ENCODE measurements at places on chromosomes 2 and 18.

GRCh38 chr2:70385966-70386595, 84.2 kb upstream of the FAM136A start:
- DNase-seq: peak; percentile 50

GRCh38 chr2:214737188-214737587, 72.3 kb downstream of the BARD1 start:
- no peak for DNase-seq

DNA sequence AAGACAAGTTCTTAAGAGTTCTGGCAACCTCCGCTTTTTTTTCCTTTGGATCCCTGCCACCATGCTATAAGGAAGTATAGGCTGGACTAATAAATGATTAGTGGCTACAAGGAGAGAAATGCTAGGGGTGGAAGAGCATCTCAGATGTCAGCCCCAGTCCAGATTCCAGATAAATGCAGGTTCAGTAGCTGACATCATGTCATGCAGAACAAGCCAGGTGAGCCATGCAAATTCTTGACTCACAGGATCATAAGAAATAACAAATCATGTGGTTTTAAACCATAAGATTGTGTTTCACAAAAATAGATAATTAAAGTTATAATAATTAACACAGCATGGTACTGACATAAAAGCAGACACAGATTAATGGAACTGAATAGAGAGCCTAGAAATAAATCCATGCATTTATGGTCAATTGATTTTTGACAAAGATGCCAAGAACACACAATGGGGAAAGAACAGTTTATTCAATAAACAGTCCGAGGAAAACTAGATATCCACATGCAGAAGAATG, 152.9 kb upstream of the SESTD1 start:
- DNase-seq: no peak

GRCh38 chr2:9965119-9965822, 13.8 kb downstream of the GRHL1 start:
- DNase-seq: no peak

- DNase-seq: no peak
These were observed 108.5 kb upstream of the COL3A1 start for GRCh38 chr2:188865681-188866080.

DNA sequence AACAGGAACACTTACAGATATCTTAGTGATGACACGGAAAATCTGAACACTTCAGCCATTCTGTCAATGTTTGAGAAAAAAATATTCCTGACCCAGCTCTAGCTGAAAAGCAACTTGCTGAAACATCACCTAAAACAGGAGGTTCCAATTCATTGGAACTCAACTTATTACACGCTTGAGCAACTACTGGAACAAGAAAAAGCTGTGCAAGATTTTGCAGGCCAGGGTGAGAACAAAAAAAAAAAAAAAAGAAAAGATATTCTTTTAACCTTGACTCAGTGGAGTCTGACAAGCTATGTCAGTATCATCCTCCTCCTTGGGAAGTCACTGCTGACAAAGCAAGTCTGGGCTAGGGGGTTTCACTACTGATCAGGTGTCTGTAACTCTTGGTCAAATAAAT, 351.0 kb downstream of the SS18 start:
- DNase-seq: no peak

GRCh38 chr2:44247924-44248323, 27.4 kb upstream of the SLC3A1 start:
- no peak for DNase-seq

DNA sequence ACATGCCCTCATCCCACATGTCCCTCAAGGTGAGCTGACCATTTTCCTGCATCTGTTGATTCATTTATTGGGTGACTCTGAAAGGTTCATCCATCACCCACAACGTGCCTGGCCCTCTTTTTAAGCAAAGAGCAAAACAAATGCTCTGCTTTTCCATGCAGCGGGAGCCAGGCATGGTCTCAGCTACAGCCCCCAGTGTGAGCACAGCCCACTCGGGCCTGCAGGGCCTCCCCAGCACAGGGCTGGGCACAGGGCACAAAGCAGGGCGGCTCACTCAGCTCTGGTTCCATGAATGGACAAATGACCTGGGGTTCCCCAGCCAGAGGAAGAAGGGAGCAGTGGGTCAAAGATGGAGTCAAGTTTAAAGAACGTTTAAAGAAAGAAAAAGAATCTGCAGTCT, 24.1 kb upstream of the OTOS start:
- no peak for DNase-seq

DNA sequence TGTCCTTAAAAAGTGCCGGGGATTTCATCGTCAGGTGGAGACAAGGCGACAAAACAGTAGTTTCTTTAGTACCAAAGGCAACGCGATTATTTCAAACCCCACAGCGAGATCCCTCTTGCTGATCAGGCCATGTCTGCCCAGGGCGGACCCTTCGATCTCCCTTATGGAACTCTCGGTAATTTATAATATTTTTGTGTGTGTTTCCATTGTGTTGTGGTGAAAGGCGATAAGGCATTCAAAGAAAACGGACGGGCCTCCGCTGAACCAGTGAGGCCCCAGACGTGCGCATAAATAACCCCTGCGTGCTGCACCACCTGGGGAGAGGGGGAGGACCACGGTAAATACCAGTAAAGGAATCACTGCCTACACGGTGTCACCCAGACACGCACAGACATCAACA, 1.4 kb upstream of the GAD1 start:
- DNase-seq: no peak

GRCh38 chr2:105867587-105867986, 122.9 kb downstream of the NCK2 start:
- peak; percentile 39 for DNase-seq

DNA sequence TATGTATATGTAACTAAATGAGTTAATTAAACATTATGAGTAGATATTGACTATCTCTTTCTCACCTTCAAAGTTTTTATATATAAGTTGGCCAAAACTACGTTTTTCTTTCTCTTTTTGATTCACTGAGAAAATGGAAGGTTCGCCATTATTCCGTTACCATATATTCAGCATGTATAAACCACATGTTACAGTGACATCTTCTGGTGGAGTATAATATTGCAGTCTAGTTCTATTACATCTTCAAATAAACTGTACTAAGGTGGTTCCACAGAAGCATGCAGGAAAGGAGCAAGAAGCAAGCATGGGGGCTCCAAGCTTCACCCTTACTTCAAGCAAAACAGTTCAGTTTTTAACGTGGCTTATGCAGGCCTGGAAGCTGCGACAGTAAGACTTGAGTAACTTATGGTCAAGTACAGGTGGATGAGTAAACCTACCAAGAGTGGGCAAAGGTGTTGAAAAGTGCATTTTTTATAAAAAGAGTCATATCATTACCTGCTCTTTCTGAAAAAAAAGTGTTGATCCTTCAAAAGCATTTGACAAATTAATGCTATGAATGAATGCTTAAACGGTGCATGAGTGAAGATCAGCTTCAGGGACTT, 129.8 kb upstream of the RAB6C start:
- peak; percentile 86 for DNase-seq

DNA sequence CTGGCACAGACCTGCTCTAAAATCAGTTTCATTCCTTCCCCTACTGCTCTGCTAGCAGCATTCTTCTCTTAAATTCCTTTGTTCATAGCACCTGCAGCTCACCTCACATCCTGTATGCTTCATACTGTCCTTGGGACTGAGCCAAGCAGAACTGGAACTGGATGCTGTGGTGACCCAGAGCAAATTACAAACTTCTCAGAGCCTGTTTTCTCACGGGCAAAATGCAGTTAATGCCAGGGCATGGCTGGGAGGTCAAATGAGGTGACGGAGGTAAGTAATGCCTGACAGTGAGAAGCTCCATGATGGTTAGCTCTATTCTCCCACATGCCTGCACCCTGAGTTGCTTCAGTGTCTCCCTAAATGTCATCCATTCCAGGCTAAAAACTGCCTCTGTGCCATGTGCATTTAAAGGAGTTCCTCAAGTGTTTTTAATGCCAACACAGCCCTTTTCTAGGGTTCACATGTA, 29.7 kb downstream of the C2orf42 start:
- no peak for DNase-seq

GRCh38 chr2:159891917-159892730, 94.1 kb upstream of the CD302 start:
- DNase-seq: peak; percentile 88

DNA sequence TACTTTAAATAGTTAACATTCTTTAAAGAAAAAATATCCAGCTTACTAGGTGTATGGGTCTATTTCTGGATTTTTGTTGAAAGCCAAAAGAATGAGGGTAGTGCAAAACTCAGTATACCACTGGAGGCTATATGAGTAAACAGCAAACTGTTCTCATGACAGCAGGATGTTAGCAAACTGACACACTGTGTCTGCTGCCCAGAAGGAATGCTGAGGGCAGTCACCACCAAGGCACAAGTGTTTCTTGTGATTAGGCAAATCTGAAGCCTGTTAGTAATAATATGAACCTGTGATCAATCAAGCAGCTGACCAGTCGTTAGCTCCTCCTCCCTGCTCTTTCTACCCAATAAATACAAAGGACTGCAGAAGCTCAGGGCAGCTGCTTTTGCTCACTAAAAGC, 50.5 kb upstream of the SULT1C3 start:
- DNase-seq: peak; percentile 16

- peak; percentile 84 for DNase-seq
These were observed 58.2 kb upstream of the ST6GAL2 start for GRCh38 chr2:106944215-106944614.

DNA sequence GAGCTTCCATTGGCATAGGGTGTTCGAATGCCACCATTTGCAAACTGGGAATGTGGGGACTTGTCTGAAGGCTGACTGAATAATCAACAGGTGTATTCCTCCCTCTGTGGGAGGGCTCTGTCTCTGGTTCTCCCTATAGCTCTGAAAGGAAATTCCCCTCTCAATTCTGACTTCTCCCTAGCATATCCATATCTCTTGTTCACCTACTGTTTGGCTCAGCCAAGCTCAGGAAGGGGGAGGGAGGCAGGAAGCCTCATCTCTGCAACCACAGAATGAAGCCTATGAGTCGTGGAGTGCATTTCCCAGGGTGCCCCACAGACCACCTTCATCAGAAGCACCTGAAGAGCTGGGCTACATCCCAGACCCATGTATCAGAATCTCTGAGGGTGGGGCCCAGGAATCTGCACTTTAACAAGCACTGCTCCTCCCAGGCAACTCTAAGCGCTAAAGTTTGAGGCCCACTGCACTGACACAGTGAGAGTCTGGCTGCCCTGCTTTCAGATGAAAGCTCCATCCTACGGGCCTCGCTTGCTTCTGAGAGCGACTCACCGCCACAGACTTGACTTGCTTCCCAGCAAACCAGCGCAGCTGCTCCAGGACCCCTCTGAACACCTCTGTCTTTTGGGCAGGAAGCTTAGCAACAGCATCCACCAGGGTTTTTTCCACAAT, 32.0 kb downstream of the XDH start:
- peak; percentile 64 for DNase-seq

DNA sequence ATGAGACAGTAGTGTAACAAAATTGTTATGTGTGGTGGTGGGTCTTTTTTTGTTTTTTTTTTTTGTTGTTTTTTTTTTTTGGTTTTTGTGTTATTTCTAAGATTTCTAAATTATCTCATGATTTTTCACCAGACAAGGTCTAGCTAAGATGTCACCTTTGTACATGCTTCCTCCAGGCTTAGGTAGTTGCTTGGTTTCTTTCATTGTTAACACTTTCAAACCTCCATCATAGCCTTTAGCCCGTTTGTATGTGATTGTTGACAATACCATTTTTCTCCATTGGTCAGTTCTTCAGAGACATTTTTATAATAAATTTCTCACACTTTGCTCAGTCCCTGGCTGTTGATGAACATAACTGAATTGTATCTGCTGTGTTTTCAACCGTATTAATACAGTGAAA, 2.2 kb downstream of the RELCH start:
- no peak for DNase-seq

- no peak for DNase-seq
These were observed 65.8 kb downstream of the SGPP2 start for GRCh38 chr2:222490131-222490530.

DNA sequence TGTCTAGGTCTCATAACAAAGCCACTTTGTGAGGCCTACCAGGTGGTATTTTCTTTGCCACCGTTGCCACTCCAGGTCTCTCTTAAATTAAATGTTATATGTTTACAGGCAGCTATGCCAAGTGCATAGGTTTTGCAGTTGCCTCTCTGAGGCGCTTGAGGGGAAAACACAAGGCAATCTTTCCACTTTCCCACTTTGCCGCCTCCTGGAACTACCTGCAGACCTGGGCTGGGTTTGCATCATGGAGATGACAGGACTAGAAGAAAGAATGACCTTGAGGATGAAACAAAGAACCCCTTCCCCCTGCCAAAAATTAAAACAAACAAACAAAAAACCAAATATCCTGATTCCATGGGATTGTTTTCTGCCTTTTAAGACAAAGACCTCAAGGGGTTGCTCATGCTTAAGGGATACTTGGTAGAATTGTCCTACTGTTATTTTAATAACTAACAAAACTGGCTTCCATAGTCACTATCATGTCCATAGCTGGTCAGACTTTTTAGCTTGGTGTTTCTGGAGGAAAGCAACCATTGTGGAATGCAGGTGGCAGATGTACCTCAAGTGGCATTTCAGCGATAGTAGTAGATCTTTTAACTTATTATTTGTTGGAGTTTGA, 159.9 kb downstream of the PRPF40A start:
- DNase-seq: no peak

DNA sequence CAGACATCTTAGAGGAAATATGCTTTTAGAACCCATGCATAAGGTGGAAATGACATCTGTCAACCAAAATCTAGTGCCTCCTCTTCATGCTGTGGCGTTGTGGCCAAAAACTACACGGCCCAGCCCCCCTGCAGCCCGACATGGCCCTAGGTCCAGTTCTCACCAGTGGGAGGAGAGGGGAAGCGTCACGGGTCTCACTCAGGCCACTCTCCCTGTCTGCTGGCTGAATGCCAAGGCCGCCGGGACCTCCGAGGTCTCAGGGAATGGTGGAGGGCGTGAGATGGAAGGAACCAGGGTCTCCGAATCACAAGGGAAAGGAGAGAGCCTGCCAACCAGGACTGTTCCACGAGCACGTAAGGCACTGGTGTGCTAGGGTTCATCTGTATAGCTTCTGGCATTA, 361.0 kb downstream of the ANAPC1 start:
- no peak for DNase-seq

- no peak for DNase-seq
These were observed 156.3 kb upstream of the HS6ST1 start for GRCh38 chr2:128474962-128475361.

- DNase-seq: no peak
These were observed 1125.2 kb upstream of the FANCL start for GRCh38 chr2:59366288-59366687.

DNA sequence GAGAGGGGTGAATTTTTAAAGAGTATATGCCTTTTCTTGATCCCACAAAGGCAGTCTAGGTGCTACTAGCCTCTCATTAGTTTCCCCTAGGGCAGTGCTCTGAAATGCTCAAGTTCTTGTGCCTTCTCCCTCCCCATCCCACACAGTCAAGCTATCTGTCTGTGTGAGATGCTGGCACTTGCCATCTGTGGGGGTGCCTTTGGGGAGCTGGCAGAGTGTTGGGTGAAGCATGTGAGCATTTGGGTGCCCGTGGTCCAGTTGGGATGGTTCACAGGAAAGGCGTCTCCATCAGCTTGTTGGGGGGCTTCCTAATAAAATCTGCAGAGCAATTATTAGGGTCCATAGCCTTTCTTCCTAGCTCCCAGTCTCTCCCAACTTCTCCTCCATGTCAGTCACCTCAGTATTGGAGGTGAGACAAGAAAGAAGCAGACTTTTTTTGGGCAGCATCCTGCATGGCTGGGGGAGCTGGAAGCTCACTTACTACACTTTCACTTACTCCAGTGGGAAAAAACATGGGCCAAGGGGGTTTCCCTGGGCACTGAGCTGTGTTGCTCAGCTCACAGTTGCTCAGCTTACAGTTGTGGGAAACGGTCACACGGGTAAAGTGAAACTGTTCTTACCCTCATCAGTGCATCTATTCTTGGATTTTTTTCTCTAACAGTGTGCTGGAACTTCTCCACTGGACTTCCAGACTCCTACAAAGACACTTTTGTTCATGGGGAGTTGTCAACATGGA, 29.3 kb downstream of the COLEC11 start:
- no peak for DNase-seq

GRCh38 chr2:143160732-143161707, 31.8 kb downstream of the ARHGAP15 start:
- DNase-seq: no peak

All from fibroblast of lung (primary cell).